ENCODE measurements at places on chromosomes 12 and 14.

DNA sequence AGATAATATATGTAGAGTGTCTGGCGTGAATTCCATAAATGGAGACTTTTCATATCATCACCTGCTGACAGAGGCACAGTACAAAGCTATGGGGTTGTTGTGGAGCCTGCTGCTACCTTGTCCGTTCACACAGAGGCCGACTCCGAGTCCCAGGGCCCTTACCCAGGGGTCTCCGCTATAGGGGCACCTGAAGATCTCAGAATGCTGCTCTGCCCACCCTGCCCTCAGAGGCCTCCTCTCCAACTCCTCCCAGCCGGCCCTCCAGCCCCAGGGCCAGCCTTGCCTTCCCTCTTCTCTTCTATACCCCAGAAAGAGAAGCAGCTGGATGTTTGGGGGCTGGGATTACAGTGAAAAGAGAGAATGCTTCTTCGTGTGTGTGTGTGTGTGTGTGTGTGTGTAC is 21.3 kb downstream of the NCKAP5L start:
- DNase-seq: no peak

GRCh38 chr12:93407054-93407962 is 29.6 kb downstream of the NUDT4 start:
- no peak for DNase-seq

GRCh38 chr14:66330916-66331315 is 155.3 kb upstream of the CCDC196 start:
- no peak for DNase-seq

GRCh38 chr14:104514156-104514848 is 65.3 kb upstream of the C14orf180 start:
- no peak for DNase-seq

DNA sequence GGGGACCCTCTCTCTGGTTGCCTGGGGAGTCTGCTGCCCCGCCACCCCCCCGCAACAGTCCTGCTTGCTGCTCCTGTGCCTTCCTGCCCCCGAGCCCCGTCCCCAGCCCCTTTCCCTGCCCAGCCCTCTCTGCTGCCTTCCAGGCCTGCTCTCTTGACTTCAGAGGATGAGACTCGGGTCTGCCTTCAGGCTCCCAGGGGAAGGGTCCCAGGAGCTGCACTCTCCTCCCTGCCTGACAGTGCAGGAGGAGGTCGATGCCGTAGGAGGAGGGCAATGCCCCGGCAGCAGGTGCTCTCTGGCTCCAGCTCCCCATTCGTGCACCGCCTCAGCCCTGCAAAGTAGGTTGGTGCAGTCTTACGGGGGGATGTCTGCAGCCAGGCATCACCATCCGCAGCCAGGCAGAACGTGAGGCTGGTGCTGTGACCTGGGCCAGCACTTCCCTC is 185.1 kb upstream of the C14orf180 start:
- DNase-seq: no peak

DNA sequence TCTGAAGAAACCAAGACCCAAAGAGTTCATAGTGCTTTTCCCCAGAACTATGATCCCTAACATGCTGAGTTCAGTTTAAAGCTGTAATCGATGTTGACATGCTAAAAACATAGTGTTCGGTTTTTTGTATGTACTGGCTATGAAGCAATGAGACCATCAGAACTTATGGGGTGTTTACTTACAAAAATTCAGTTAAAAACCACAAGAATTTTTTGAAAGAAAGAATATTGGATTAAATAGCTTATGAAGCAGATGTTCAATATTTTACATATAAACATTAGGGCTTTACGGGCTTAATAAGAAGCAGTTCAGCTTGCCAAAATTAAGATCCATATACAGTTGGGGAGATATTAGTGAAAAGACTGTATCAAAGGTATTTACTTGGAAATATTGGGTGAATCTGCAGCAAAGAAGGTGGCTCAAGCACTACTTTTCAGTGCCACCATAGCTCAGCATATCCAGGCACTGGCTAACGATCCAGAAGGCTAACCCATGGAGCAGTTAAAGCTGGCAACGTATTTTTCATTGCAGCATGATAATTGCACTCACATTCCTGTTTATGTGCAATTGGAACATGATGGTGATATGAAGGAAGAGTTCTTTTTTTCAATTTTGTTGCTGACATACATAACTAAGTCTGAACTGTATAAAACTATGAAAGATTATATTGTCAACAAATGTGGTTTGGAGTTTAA is 125.9 kb downstream of the EFCAB11 start:
- DNase-seq: no peak

- DNase-seq: no peak
These were observed 396.6 kb downstream of the SNAPC1 start for GRCh38 chr14:62158779-62159178.

DNA sequence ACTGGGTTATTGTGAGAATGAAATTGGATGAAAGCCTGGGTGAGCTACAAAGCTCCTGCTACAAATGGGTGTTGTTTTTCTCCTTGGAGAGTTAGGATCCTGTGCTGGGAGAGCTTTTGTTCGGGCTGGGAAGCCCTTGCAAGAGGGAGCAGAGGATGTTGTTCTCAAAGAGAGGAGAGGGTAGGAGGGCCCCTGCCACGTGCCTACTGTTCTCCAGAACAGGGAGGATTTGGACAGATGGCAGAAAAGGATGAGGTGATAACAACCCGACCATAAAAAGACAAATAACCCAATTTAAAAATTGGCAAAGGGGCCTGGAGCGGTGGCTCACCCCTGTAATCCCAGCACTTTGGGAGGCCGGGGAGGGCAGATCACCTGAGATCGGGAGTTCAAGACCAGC is 68.8 kb downstream of the GALNT16 start:
- DNase-seq: no peak

GRCh38 chr12:121388421-121388981 is 11.4 kb upstream of the RNF34 start:
- no peak for DNase-seq

GRCh38 chr12:107400686-107401447 is 284.7 kb upstream of the PWP1 start:
- peak; percentile 13 for DNase-seq

DNA sequence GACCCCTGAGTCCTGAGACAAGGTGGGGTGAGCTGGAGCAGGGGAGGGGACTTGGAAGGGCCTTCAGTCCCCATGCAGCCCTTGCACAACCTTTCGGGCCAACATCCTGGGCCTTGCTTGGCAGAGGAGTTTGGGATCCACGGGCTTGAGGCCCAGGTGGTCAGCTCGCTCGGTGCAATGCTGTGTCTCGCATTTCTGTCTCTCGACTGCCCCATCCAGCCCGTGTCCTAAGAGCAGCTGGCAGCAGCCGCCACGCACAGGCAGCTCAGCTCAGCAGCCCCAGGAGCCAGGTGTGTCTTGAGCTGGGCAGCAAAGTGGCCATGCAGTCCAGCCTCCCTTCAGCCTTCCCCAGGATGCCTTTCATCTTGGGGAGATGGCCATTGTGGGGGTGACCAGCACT is 10.8 kb downstream of the PACS2 start:
- DNase-seq: no peak

DNA sequence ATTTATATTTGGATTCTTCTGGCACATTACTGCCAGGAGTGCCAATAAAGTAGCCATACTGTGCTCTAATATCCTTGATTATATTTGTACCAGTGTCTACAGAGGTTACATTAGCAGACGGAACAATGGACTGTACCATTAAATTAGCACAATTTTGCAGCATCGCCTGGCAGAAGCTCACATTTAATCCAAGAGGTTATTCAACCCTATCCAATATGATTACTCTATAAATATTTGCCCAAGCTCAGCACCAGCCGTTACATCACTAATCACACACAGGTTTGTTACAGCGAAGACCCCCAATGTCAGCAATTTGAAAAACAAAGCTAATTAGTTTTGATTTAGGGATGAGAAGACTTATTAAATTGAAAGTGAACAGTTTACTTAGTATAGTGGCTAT is 16.9 kb upstream of the MGST1 start:
- DNase-seq: peak; percentile 88

- DNase-seq: no peak
These were observed at the start of gene HHIPL1 for GRCh38 chr14:99644723-99645544. HHIPL1 (plus strand) TSS chr14:99645129; CDS start chr14:99645208, 79 bp downstream.

DNA sequence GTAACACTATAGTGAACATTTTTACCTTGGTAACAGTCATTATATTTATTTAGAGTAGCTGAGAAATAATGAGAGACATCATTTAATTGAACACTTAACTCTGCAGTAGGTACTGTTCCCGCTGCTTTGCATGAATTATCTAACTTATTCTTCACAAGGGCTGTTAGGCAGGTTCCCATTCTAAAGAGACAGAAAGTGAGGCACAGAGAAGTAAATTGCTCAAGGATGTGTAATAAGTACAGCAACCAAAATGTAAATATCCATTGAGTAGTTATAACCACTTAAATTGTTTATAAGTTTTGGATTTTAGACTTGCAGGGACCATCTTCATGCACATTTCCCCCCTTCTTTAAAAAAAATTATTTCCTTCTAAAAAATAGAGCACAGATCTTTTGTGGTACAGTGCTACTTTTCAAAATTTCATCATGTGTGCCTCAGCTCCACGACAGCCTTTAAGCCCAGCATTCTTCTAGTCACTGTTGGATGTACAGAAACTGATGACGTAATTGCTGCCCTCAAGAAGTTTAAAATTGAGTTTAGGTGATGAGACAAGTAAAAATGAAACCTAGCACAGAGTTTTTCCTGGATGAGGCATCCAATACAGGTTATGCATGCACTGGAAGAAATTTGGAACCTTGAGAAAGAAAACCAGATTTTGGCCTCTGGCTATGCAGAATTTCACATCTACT is 6.0 kb upstream of the MANSC4 start:
- DNase-seq: no peak

- no peak for DNase-seq
These were observed 1276.4 kb downstream of the SLC16A7 start for GRCh38 chr12:60872219-60872618.

GRCh38 chr12:123160801-123161487 is 10.1 kb upstream of the PITPNM2 start:
- DNase-seq: no peak

DNA sequence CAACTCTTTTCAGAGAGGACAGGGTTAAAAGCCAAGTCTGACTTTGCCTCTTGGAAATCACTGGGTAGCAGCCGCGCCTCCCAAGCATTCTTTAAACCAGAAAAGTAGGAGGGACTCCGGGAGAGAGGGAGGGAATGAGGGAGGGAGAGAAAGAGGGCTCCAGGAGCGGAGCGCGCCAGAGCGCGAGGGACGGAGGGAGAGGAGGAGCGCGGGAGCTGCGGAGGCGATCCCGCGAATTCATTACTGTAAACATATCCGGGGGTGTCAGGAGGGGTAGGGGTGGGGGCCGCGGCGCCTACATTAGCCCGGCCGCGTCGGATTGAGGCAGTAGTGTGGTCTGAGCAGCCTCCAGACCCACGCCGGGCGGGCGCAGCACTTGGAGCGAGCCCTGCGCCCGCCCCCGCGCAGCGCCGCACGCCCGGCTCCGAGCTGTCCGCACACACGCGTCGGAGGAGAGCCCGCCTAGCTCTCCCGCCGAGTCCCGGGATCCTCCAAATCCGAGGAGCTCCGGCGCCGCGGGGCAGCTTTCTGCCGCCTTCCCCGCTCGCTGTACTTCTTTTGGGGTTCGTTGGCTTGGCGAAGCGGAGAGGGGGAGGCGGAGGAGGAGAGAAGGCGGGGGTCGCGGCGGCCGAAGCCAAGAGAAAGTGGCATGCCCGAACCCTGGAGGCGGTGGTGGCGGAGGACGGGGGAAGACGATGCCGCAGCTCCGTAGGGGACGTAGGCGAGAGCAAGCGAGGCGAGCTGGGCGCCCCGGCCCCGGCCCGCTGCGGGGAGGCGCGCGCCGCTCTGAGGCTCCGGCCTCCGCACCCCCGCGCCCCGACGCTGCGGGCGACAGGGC is 3.3 kb downstream of the FLRT2 start:
- peak; percentile 50 for DNase-seq

- no peak for DNase-seq
These were observed 10.7 kb downstream of the GPRC5A start for GRCh38 chr12:12902036-12902435.

GRCh38 chr14:85042301-85042700 is 487.6 kb upstream of the FLRT2 start:
- DNase-seq: no peak

DNA sequence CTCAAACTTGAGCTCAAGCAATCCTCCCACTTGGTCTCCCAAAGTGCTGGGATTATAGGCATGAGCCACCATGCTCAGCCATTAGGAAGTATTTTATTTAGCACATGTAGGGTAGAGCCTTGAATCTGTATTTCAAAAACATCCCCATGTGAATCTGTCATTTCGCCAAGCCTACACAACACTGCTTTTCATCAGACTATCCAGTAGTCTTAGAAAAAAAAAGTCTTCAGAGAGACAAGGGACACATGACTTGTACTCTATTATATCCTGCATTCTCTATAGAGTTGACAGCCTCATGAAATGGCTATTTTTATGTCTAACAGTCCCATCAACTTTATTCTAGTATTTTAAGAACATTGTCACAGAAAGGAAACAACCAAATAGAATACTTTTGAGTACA is 35.4 kb downstream of the TM7SF3 start:
- DNase-seq: no peak

Measured in NCI-H510A treated with DMSO at 0.1 percent for 48 hours (cell line).